ENCODE measurements at places on chromosomes 3 and 15.

DNA sequence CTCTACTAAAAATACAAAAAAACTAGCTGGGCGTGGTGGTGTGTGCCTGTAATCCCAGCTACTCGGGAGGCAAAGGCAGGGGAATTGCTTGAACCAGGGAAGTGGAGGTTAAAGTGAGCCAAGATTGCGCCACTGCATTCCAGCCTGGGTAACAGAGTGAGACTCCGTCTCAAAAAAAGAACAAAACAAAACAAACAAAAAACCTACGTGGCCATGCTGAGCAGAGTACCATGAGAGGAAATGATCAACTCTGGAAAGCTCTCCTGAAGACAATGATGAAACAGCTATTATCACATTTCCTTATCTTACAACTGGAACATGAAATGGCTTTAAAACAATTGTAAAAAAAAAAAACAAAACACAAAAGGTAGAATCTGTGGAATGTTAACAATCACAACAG is 75.2 kb downstream of the CHSY1 start:
- no peak for DNase-seq

DNA sequence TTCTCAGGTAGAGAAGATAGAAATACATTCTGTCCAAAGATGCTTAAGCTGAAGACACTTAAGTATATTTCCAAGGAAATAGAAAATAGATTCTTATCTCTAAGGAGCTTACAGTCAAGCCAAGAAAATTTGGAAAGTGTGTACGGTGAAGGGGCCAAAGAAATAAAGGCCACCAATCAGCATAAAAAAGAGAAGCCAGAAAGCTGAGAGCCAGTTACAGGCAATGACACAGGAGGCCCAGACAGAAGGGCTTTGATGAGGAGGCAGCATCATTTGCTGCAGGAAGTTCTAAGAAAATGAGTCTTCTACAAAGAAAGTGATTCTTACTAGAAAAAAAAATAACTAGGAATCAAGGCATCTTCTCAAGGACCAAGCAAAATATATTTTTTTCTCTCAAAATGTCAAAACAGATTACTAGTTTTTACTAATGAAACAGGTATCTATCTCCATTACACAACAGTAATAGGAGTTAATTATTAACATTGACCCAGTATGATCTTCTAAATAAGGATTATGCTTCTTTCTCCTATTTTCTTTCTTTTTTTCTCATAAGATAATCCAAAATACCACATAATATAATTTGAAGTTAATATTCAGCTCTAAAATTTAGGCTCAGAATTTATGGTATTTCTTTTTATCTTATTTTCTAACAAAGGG is 82.1 kb upstream of the PHLDB2 start:
- no peak for DNase-seq

DNA sequence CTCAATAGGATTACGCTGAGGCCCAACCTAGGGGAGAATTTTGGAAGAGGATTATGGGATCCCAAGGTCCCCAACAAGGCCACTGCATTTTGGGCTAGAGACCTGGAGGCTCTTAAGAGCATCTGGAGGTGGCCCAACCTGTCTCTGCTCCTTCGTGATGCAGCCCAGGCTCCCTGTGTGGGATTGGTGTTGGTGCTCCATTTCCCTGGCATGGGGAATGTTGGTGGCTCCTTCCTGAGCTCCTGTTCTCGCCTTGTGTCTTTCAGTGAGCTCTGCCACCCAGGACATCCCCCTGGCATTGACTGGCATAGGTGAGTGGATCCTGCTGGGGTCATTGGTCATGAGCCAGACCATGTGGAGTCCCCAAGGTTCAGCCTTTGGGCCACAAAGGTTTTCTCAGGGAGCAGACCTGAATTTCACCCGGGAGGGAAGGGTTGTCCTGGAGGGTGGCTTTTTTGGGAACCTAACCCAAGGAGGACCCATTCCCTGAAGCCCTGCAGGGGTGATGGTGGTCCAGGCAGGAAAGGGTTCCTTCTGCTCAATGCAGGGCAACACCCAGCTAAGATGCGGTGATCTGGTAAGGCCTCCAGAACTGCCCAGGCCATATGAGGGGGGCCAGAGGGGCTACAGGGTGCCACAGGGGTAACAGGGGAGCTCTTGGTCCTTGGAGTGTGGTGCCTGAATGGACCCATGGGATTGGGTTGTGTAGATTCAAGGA is 202.5 kb downstream of the UBE3A start:
- DNase-seq, result no peak

DNA sequence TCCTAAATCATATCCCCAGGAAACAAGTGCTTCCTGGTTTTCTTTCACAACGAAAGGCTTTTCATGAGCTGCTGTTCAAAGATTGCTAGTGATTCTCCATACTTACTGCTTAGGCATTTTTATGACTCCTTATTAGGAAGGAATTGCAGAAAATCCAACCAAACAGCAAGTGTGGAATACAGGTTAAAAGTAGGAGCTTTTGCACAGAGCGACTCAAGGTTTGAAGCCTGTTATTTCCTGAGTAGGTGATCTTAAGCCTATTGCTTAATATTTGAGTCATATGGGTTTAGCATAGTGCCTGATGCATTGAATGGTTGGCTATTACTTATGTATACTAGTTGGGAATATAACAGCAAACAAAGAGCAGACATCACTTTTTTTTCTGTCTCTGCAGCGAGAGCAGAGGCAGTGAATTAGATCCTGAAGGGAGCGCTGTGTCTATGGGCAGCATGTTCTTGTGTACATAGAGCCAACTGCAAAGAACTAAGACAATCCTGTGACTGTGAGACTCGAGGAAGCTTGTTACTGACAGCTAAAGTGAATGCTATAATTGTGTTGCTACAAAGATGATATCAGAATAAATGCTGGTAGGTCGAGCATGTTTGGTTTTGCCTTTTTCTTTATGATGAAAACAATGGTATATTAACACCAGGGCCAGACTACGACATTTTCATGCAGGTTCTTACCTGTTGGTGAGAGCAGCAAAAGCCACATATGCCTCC is 6.3 kb downstream of the TM4SF1 start:
- DNase-seq, result no peak

- no peak for DNase-seq
These were observed 193.2 kb downstream of the GOLGA6L6 start for GRCh38 chr15:20348291-20348899.

GRCh38 chr15:57635300-57635909 is 43.7 kb downstream of the MYZAP start:
- no peak for DNase-seq

- peak; percentile 88 for DNase-seq
These were observed 10.5 kb downstream of the GNAI2 start for GRCh38 chr3:50246517-50246954.

GRCh38 chr3:100600181-100601042 is 9.0 kb upstream of the ADGRG7 start:
- no peak for DNase-seq

DNA sequence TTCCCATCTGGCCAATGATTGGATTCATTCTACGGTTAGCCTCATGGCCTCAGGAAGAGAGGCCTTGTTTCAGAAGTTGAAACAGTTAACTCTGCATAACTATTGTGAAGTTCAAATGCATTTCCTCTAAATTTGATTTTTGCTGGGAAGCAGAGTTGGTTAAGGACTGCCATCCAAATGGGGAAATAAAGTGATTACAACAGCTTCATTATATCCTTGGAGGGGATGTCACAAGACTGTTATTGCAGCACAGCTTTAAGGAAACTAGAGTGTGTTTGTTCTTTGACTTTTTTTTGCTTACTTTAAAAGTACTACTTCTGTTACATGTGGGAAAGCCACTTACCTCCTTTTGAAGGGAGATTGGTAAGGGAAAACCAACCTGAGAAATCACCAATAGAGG is 164.8 kb downstream of the AKAP13 start:
- no peak for DNase-seq

GRCh38 chr3:176512037-176512436 is 685.2 kb downstream of the TBL1XR1 start:
- no peak for DNase-seq
